ENCODE measurements at places on chromosomes 7 and 10.

DNA sequence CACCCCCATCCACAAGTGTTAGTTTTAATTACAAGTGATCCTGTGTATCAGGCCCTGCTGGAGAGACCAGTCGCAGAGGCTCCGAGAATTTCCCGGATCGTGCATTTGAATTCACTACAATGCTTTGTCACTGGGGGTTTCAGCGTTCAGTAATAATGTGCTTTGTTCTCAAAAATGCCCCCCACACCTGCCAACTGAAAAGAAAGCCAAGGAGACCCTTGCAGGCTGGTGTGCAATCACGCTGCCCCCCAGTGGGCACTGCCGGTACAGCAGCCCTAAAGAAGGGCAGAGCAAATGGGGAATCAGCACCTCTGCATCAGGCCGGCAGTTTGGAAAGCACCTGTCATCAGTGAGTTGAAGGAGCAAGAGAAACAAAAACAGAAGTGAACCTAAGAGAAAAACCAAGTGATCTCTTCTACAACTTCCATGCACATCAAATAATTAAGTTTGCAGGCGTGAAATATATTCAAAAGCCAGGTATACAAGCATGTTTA lies 177.6 kb downstream of the PARD3 start:
- no peak for DNase-seq

GRCh38 chr10:114987995-114988394 lies 50.0 kb downstream of the TRUB1 start:
- peak; percentile 30 for DNase-seq

DNA sequence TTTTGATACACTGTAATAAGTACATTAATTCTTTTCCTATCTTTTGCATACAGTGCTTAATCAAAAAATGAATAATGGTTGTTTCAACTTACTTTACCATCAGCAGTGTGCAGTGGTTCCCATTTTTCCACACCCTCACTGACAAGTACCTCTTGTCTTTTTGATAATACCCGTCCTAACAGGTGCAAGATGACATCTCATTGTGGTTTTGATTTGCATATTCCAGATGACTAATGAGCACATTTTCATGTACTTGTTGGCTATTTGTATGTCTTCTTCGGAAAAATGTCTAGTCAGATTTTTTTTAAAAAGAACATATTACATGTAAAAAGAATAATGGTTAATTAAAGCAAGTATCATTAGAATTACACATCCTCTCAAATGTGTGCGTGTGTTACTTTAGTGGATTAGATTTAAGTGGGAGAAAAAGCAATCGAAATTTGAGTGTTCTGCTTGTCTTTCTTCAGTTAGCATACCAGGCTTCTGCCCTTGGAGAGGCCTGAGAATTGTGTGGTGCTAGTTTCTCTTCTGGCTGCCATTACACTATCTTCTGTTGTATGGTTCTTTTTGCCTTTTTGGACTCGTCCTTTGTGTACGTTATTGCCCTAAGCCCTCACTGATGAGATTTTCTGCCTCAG lies 291.2 kb downstream of the AUTS2 start:
- DNase-seq: no peak

DNA sequence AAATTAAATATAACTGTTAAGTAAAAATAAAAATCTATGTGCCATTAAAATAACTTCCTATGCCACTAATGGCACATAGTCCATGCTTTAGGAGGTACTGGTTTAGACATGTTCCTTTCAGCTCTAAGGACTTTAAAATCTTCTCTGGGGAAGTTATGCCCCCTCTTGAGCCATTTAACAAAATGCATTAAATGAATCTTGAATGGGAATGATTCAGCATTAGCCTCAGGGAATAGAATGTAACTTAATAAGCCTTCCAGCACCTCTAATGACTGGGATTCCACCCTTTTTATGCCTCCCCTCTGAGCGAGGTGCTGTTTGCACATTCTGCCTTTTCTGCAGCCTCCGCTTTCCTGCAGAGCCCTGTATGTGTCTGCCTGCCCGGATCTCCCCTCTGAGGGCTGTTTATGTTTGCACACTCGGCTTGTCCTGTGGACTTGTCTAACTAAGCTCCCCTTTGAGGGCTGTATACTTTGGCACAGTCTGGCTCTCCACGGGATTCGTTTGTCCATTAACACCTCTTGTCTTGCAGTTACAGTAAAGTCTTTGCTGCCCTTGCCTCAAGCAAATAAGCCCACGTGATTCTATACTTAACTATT lies 108.4 kb upstream of the HPS1 start:
- DNase-seq: no peak

DNA sequence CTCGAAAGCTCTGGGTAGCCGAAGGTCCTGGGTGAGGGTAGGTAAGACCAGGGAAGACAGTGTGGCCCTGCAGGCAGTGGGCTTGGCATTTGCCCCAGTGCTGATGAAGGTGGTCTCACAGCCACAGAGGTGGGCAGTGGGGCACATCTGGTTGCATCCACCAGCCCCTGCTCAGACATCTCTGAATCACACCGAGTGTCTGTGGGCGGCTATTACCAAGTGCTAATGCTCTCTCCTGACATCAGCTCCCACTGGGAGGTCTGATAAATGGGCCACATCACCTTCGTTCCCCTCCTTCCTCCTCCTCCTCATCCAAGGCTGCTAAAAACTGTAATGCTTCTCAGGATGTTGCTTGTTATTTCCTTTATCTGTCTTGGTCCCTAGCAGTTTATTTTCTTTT lies 330.9 kb upstream of the COBL start:
- DNase-seq: no peak

GRCh38 chr7:139043823-139044812 lies 8.3 kb upstream of the ZC3HAV1L start:
- DNase-seq: no peak

DNA sequence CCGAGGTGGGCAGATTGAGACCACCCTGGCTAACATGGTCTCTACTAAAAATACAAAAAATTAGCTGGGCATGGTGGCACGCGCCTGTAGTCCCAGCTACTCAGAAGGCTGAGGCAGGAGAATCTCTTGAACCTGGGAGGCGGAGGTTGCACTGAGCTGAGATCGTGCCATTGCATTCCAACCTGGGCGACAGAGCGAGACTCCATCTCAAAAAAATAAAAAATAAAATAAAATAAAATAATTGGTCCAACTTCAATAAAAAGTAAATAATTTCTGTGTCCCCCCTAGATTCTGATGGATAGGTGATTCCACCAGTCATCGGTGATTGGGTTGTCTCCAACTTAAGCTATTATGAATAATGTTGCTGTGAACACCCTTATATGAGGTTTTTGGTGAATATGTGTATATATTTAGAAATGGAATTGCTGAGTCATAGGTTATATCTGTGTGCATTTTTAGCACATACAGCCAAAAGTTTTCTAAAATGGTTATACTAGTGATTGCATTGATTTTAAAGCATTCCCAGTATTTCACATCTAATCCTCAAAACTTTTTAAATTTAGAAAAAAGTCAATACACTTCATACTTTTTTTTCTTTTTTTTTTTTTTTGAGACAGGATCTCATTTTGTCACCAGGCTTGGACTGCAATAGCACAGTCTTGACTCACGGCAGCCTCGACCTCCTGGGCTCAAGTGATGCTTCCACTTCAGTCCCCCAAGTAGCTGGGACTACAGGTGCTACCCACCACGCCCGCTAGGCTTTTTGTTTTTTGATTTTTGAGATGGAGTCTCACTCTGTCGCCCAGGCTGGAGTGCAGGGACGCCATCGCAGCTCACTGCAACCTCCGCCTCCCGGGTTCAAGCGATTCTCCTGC lies 13.7 kb upstream of the SRPK2 start:
- no peak for DNase-seq

GRCh38 chr7:32043688-32044087 lies 26.5 kb downstream of the PDE1C start:
- DNase-seq: peak; percentile 61

DNA sequence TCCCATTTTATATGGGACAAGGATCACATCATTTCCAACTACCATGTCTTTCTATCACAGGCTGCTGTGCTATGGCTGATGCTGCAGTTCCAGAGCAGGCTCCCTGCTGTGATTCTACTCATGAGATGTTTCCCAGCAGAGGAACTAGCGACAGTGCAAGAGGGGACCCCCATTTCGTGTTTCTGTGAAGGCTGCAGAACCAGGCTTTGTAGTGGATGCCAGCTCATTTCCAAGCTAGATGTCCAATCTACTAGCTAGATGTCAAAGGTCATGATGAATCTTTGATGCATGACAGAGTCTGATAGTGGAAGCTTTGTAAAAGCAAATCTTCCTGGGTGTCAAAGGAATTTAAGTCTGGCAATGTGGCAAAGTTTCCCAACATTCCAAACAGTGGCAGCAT lies 21.2 kb upstream of the MYO3A start:
- DNase-seq: no peak

- DNase-seq: no peak
Measured at GRCh38 chr10:3281941-3282673, 109.5 kb upstream of the PITRM1 start.

GRCh38 chr7:146285418-146285817 lies 168.8 kb downstream of the CNTNAP2 start:
- no peak for DNase-seq

GRCh38 chr7:116477625-116478024 lies 21.9 kb upstream of the CAV2 start:
- DNase-seq: no peak

DNA sequence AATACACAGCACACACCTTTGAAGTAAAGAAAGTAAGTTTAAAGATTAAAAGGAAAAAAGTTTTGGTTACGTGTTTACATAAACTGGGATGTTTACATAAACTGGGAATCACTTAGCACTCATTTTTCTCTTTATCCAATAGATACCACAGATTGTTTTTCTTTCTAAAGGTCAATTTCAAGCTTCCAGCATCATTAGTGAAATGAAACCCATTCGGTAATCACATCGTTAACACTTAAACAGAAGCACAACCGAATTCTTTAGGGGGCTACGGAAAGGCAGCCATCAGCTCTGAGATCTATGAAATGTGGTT lies 1.1 kb downstream of the ODAD2 start:
- DNase-seq: no peak

DNA sequence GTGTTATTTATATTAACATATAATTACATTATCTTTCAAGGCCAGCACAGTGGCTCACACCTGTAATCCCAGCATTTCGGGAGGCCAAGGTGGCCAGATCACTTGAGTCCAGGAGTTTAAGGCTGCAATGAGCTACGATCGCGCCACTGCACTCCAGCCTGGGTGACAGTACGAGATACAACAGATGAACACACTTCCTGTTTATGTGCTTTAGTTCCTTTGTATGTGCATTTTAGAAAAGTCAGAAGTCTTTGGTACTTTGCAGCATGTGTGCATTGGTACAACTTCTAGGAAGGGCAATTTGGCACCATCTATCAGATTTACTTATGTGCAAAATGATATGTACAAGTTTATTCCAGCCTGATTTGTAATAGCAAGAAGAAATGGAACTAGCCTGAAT lies 13.3 kb downstream of the SLC35G1 start:
- no peak for DNase-seq

- DNase-seq: no peak
Measured at GRCh38 chr7:101635484-101635883, 6.4 kb upstream of the MYL10 start.

DNA sequence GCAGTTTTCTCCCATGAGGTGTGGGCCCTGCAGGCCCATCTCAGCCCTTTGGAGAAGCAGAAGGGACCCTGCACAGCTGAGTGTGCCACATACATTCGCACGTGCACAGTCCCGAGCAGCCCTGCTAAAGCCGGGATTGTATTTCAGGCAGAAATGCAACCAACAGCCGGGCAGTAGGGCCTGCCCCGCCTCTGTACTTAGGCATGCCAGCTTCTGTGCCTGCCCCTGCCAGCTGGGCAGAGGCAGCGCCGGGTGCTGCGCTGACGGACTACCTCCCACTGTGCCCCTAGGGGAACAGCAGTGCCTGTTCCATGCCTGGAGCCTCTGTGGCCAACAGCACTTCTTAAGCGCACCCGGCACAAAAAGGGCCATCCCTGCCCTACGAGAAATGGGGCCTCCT lies 170.3 kb downstream of the NEURL1 start:
- no peak for DNase-seq

GRCh38 chr10:11687357-11687771 lies 54.8 kb upstream of the ECHDC3 start:
- no peak for DNase-seq

DNA sequence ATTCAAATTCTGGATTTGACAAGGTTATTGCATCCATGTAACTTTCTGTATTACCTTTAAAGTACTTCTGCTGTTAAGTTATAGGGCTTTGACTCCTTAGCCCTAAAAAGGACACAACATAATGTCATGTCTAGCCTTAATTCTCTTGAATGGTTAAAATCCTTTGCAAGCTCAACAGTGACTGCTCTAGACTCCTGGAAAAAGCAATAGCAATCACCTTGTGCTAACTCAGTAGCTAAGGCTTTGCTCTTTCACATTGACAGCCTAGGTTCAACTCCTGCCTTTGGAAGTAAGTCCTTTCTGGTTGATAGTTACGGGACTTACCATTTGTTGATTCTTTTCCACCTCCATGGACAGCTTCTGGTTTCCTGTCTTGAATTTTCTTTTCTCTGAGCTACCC lies 16.1 kb upstream of the CREB3L2 start:
- no peak for DNase-seq

DNA sequence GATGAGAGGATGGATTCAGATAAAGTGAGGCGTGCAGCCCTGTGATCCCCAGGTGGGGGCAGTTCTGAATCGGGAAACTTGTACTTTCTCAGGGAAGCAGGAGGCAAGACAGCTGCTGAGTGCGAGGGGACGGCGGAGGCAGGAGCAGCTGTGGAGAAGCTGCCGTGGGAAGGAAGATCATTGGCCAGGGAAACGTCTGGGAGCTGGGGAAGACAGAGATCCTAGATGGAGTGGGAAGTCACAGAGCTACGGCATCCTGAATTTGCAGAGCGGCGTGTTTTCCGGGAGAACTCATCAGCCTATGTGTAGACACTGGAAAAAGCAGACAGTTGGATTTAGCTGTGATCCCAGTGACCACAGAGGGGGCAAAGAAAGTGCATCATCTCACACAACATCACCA lies 9.2 kb downstream of the PRKCQ start:
- DNase-seq: no peak

DNA sequence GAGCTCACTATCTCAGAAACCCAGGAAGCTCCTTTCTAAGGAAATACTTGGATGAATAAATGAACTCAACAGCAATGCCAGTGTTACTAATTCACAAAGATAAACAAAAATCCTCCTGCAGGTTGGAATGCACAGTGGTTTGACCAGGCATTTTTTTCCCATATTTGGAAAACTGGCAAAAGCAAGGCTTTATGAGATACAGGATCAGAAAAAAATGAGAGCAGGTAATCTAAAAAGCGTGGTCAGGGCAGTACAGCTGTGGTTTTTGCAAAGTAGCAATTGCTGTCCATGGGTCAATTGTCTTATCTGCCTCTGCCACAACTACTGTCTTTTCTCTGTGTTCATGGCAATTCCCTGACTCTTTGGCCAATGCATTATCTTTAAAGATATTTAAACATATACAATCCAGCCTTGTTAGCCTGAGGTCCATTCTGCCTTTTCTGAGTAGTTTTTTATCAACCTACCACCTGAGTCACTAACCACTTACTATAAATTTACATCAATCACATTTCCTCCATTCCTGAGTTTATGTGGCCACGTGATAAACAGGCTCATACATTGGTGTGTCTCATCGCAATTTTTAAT lies 564.5 kb upstream of the IGFBP3 start:
- DNase-seq: no peak

- DNase-seq: no peak
Measured at GRCh38 chr10:103910442-103911012, 7.5 kb downstream of the STN1 start.

GRCh38 chr7:120030876-120031275 lies 242.1 kb upstream of the KCND2 start:
- DNase-seq: no peak

- no peak for DNase-seq
Measured at GRCh38 chr10:23201837-23202236, 9.7 kb downstream of the PTF1A start.

- no peak for DNase-seq
Measured at GRCh38 chr7:130290745-130291144, 2.2 kb upstream of the CPA4 start.

GRCh38 chr7:26705567-26705966 lies 158.8 kb downstream of the SKAP2 start:
- peak; percentile 90 for DNase-seq

Data from skeletal muscle cell (primary cell).